ENCODE measurements at places on chromosomes 5 and 9. TPM values are rescaled to one million over a fixed set of nuclear protein-coding genes. Genes with fewer than 3 reads are reported as not detected.

The FAXDC2 gene
- total RNA-seq, result 8.4 TPM

The CFAP157 gene
- not detected for total RNA-seq

The NIM1K gene
- total RNA-seq, result 0.52 TPM

The GARIN3 gene
- total RNA-seq, result not detected

The PCDHB6 gene
- 0.52 TPM for total RNA-seq

The PCDHA9 gene
- 0.52 TPM for total RNA-seq

The HAVCR1 gene
- total RNA-seq, result 0.52 TPM

The ORM2 gene
- not detected for total RNA-seq

The PPP2R2B gene
- total RNA-seq, result 4.7 TPM

The LVRN gene
- total RNA-seq, result 1.6 TPM

Data from skeletal muscle tissue (tissue), 5 donors.